ENCODE measurements at places on chromosomes 1 and 21.

- no peak for DNase-seq
These were observed 70.1 kb downstream of the KAZN start for GRCh38 chr1:14668538-14668937.

- DNase-seq, result no peak
These were observed 2.3 kb upstream of the SLC25A34 start for GRCh38 chr1:15733726-15734226.

DNA sequence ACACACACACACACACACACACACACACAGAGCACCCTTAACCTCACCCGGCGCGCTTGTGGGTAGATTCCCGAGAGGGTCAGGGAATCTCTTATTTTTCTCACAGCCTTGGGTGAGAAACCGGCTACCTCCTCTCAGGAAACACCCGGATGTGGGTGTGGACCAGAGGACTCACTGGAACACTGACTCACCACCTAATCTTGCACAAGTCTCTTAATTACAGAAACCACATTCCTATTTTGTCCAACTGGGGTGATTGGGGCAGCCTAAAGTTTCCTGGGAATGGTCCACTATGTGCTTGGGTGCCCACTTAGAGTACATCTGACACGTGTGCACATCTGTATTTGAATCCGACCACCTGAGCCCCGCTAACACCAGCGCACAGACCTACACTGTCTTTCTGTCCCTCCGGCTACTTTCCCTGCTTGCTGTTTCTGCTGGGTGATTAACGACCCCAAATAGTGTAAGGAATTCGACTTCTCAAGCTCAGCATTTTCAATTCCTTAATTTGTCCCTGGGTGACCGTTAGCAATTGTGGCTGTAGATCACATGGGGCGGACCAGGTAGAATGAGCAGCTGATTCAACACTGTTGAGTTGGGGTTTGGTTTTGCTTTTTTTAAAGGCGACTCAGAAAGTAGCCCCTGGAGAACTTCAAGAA lies 14.0 kb upstream of the TBX15 start:
- no peak for DNase-seq

- no peak for DNase-seq
These were observed 2.4 kb downstream of the PEAR1 start for GRCh38 chr1:156895927-156896326.
